ENCODE measurements at places on chromosomes 16 and 17.

DNA sequence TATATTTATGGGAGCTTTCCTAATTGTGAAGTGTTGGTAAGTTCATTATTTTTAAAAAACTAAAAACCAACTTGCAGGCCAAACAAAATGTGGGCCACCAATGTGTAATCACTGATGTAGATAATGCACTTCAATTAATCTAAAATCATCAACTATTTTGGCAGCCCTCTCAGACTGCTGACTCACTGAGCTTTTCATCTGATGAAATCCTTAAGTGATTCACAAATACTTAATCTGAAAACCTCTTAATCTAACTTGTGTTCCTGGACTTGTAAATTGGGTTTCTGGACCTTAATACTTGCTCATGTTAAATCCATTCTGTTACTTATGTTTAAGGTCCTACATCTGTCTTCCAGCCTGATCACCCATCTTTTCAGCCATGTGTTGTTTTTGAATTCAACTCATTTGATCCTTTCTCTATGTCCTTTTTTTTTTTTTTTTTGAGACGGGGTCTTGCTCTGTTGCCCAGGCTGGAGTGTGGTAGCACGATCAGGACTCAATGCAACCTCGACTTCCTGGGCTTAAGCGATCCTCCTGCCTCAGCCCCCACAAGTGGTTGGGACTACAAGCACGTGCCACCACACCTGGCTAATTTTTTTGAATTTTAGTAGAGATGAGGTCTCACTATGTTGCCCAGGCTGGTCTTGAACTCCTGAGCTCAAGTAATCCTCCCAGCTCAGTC, 39.0 kb downstream of the PRKCB start:
- DNase-seq: no peak

- no peak for DNase-seq
Measured at GRCh38 chr17:37177254-37177870, 198.4 kb upstream of the C17orf78 start.

DNA sequence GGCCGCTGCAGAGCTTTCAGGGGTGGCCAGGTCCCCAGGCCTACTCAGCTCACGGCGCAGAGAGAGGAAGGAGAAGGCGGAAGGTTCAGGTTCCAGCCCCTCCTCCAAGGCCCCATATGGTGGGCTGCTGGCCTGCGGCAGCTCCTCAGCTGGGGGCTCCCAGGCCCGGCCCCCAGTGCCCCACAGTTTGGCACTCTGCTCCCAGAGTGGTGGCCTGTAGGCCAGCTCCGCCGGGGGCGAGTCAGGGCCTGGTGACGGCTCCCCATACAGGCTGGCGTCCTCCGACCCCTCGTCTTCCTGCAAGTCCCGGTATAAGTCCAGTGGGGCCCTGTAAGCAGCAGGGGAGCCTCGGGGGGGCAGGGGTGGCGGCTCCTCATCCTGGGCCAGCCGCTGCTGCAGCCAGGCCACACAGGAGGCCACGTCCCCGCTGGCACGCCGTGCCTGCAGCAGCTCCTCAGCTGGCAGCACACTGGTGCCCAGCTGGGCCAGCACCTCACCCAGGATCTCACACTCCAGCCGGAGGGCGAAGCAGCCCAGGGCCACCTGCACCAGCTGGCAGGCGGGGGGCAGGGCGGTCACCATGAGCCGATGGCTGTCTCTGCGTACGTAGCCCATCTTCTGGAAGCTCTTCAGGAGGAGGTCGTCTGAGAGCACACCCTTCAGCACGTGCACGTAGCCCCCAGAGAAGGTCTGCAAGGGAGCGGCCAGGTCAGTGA, 3.7 kb downstream of the SPATA2L start:
- no peak for DNase-seq

DNA sequence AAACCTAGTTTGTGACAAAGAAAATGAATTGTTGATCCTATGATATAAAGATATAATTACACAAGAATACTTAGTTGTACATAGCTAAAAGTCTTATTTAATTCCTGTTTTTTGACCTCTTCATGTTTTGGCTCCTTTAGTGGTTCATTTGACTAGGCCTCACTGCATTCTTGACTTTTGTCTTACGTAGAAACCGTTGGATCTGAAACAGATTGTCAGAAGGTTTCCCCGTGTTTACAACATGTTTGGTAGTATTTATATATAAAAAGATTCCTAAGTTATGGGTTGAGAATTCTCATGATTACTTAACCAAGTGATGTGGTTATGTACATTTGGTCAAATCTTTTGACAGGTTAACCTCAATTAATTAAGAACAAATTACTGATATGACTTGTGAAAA, 162.8 kb downstream of the BCAS3 start:
- no peak for DNase-seq

GRCh38 chr17:77802811-77803220, 155.7 kb upstream of the TNRC6C start:
- peak; percentile 50 for DNase-seq

DNA sequence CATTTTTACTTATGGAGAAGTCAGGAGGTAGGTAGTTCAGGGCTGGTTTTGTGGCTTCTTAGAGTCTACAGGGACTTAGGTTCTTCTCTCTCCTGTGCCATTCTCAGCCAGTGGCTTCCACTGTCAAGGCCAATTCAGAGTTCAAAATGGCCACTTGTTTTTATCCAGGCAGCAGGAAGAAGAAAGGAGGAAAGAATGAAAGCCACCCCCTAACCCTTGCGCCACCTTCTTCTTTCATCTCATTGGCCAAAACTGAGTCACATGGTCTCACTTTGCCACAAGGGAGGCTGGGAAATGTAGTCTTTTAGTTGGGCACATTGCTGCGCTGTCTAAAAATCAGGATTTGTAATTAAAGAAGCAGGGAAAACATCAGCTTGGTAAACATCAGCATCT, 60.8 kb upstream of the MED9 start:
- DNase-seq: peak; percentile 70

GRCh38 chr17:8944748-8945147, 20.8 kb downstream of the PIK3R5 start:
- DNase-seq: no peak

DNA sequence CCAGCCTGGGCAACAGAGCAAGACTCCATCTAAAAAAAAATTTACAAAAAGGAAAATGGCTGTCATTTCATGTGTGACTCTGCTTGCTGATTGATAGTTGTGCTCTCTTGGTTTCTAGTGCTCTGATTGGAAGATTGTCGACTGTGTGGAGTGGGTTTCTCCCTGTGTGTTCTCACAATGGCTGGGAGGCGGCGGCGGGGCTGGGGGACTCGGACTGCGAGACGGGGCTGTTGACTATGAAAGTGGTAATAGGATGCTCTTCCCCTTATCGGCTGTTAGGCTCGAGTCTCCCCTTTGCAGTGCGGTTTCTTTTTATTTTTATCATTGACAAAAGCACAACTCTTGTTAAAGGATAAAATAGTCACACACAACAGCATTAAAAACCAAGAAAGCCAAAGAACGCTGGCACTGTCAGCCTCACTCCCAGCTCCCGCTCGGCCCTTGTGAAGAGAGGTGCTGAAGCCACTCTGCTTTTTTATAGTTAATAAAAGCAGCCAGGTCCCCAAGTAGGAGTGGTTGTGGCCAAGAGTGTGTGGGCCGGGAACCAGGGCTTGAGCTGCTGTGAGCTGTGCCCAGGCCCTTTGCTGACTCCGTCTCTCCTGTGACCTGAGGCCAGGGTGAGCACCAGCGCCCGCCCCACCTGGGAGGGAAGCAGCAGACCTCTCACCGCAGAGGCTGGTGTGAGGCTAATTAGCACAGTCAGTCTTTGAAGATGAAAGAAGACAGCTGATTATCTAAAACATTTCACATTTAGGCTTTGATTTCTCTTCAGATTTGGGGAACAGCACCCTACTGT, 36.5 kb downstream of the TBCD start:
- no peak for DNase-seq

- DNase-seq: no peak
Measured at GRCh38 chr17:38867968-38868816, 1.7 kb upstream of the LASP1 start.

GRCh38 chr16:80034948-80035663, 434.6 kb upstream of the MAF start:
- peak; percentile 32 for DNase-seq

- no peak for DNase-seq
Measured at GRCh38 chr17:77887110-77887463, 71.4 kb upstream of the TNRC6C start.

GRCh38 chr16:22732400-22732799, 81.6 kb upstream of the HS3ST2 start:
- no peak for DNase-seq

DNA sequence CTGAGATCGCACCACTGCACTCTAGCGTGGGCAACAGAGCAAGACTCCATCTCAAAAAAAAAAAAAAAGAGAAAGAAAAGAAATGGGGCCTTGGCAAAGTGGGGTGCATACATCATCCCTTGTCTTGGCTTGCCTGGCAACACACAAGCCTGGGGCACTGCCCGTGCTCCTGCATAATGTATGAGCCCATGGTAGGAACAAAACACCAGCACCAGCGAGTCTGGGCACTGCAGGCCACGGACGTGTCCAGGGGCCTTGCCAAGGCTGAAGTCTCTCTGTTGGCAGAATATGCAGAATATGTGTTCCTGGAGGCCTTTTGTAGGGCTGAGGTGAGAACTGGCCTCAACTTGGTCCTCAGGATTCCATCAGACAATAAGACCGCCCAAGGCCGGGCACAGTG, 15.7 kb upstream of the ALDOA start:
- no peak for DNase-seq

DNA sequence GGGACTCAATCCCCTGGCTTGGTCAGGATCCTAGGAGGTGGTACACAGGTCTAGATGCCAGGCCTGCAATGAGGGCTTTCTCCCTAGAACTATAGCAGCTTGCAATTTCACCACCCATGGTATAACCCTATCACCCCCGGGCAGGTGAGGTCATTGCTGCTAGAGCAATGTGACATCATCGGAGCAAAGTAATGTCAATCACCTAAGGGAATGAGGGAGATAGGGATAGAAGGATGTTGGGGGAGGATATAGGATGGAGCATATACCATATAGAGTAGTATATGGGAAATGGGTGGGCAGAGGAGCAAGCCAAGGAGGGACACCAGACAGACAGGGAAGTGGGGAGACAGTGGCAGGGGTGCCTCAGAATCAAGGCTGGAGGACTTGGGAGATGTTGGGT, 3.3 kb downstream of the KCNH4 start:
- DNase-seq: no peak

- no peak for DNase-seq
Measured at GRCh38 chr17:76123191-76123499, 17.9 kb downstream of the FOXJ1 start.

- DNase-seq: no peak
Measured at GRCh38 chr16:23840310-23840709, 4.5 kb downstream of the PRKCB start.

DNA sequence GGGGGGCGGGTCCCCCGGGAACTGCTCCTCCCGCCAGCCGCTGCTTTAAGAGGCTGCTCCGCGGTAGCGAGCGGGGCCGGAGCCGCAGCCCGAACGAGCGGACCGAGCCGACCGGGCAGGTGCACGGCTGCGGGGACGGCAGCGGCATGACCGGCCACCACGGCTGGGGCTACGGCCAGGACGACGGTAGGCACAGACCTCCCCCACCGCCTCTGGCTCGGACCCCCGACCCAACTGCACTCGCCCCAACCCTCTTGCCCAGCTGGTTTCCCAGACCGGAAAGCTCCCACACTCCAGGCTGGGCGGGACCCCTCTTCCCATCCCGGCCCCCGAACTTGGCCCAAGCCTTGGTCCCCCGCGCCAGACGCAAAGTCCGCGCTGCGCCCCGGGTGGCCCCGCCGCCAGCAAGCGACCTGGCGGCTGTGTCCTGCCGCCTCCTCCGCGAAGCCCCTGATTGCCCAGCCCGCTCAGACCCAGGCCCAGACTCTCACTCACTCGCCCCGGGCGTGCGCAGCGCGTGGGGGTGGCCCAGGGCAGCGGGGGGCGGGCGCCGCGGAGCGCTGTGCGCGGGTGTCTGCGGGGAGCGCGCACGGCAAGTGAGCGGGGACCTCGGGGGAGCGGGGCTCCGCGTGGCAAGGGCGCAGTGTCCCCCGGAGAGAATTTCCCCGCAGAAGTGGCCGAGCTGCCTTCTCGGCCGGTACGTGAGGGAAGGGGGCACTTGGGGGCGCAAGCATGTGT, at the start of gene CA7:
TSS of gene CA7 (plus strand) at position 73 of the 738 bp plus-strand sequence. CDS start at position 147, 74 bp downstream.
- no peak for DNase-seq

GRCh38 chr17:81572563-81573168, 20.5 kb upstream of the FAAP100 start:
- DNase-seq: no peak

GRCh38 chr16:2528161-2529060, 2.8 kb downstream of the CEMP1 start:
- no peak for DNase-seq

DNA sequence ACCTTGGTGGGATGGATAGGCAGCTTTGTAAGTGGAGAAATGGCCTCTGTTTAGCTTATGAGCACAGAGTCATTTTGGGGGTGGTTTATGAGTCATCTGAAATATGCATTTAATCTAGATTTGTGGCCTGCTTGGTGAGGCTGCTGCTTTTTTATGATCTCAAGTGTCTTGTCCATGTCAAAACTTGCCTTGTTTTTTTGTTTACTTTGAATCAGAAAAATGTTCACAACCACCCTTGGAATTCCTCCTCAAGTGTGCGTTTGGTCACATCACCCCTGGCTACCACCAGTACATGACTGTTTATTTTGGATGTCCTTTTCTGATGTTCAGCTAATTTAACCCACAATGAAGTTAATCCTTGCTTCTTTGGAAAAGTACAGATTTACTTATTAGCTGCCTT, 64.6 kb downstream of the FTO start:
- DNase-seq: peak; percentile 67

DNA sequence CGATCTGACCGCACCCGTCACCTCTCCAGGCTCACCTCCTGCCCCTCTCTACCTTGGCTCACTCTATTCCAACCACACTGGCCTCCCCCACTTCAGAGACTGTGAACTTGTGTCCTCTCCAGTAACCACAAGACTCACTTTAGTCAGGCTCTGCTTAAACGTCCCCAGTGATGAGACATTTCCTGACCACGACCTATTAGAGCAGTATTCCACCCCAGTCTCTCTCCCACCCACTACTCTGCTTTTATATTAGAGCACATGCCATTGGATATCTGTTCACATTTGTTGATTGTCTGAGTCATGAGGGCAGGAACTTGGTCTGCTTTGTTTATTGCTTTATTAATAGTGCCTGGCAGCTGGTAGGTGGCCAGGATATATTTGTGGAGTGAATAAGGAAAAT, 20.1 kb downstream of the COX11 start:
- DNase-seq: peak; percentile 74

DNA sequence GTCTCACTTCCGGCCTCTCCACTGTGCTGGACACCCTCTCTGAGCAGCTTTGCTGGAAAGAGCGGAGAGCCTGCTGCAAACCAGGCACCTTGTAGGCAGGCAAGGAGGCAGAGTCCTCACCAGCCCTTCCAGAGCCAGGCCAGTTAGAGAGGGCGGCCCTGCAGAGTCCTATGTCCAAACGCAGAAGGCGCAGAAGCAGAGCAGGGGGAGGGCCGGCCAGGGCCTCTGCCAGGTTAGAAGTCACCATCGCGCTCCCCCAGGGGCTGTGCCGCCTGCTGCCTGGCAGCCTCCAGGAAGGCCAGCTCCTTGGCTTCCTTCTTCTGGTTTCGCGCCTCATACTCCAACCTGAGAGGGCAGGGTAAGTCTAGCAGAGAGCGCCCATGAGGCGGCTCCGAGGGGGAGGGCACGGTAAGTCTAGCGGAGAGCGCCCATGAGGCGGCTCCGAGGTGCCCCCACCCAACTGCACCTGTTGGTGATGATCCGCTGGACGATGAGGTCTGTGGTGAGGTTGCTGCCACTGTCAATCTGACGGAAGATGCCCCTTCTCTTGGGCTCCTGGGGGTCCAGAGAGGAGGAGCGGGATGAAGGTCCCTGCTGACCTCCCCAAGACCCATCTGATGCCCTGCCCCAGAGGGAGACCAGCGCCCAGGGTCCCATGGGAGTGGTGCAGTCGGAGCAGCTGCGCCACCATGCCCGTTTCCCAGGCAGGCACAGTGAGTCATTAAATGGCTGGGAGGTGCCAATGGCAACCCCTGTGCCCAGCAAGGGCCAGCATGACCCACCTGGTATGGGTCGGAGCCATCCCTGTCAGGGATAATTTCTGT, 2.8 kb downstream of the NPB start:
- no peak for DNase-seq
